ENCODE measurements at places on chromosomes 16 and 17.

DNA sequence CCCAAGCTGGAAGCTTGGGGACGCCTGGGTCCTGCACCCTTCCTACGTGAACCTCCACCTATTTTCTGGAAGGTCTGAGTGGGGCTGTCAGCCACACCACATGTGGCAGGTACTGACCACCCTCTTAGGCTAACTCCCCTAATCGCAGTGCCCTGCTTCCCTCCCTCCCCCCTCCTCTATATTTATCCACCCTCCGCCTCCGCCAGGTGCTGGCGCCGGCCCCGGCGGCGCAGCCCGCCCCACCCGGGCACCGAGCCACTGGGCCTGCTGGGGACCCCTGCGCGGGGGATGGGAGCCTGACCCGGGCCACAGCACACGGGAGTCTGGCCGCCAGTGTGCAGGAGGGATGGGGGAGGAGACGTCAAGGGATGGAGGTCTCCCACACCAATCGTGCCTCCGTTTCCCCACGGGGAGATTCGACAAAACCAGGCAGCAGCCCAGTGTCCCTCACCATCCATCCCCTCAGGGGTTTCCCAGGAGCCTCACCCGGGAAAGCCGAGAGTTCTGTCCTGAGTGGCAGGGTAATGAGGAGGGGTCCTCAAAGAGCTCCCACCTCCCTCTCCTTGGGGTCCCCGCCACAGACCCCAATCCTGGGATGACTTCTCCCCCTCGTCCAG is 1.3 kb downstream of the PLEKHH3 start:
- no peak for DNase-seq

DNA sequence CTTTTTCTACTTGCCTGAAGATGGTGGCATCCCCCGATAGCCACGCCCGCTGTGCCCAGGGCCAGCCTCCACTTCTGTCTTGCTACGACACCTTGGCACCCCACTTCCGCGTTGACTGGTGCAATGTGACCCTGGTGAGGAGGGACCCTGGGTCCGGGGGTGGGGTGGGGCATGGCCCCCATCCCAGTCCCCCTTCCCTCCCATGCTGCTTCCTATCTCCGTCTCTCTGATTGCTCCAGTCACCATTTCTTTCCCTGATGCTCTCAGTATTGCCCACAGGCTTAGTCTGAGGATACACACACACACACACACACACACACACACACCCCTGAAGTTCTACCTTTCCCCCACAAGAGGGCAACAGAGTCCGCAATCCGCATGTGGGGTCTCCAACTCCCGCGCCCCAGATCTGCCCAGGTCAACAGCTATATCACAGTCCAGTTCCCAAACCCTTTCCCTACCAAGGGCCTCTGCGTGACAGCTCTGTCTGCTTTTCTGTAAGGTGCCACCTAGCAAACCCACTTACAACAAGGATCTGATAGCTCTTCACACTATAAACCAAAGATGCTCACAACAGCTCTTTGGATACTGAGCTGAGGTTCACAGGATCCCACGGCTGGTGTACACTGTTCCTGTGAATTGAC is 3.4 kb downstream of the SGCA start:
- peak; percentile 21 for DNase-seq

- no peak for DNase-seq
Measured at GRCh38 chr16:11494029-11494428, 92.7 kb downstream of the LITAF start.

DNA sequence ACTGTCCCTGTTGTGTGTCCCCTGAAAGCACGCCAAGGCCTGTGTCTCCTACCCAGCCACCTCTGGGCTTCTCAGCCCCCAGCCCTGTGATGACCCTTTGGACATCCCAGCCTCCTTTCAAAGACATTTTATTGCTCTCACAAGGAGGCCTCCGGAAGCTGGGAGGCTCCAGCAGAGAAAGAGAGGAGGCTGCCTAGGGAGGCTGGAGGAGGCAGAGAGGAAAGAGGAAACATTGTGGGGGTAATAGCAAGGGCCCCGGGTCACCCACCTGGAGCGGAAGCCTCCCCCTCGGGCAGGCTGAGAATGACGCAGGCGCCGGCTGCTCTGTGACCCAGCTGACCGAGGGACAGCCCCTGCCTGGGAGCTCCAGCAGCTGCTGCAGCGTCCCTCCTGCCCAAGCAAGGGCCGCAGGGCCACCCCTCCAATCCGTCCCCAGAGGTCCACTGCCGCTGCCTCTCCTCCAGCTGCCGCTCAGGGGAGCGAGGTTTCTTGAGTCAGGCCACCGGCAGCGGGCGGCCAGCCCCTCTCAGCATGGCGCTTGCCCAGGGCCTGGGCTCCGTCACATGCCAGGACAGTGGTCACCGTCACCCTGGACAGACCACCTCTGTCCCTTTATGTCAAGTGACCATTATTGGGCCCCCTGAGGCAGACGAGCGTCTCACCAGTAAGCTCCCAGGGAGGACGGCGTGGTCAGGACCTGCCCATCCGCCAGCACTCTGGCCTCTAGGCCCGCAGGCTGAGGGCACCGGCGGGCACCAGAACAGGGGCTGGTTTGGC is 29.3 kb downstream of the ACTG1 start:
- DNase-seq, result no peak

GRCh38 chr16:14564861-14565687 is 65.0 kb downstream of the PARN start:
- DNase-seq, result peak; percentile 86

GRCh38 chr16:75477680-75478473 is 13.4 kb upstream of the TMEM170A start:
- no peak for DNase-seq

DNA sequence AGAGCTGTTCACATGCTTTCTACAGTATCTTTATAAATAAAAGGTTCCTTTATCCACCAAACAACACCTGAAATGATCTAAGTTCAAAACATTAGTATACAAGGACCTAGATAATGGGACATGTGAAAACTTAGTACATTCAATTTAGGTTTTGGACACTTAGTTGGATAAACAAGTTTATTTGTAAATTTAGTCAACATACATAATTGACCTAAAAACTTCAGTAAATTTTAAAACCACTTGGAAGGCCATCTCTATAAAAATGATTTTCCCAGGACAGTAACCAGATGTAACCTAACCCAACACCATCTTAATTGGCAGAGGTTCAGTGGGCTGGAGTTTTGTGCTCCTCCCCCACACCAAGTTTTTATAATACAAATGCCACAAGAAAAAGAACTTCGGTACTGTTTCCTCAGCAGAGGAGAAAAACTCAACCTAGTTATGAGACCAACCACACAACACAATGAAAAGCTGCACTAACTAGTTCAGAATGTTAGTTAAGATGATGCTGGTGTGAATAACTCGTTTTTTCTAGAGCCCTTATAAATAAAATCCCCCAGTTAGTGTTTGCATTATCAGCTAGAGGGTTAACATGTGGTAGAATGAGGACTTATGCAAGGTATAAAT is 7.2 kb upstream of the UNK start:
- no peak for DNase-seq

DNA sequence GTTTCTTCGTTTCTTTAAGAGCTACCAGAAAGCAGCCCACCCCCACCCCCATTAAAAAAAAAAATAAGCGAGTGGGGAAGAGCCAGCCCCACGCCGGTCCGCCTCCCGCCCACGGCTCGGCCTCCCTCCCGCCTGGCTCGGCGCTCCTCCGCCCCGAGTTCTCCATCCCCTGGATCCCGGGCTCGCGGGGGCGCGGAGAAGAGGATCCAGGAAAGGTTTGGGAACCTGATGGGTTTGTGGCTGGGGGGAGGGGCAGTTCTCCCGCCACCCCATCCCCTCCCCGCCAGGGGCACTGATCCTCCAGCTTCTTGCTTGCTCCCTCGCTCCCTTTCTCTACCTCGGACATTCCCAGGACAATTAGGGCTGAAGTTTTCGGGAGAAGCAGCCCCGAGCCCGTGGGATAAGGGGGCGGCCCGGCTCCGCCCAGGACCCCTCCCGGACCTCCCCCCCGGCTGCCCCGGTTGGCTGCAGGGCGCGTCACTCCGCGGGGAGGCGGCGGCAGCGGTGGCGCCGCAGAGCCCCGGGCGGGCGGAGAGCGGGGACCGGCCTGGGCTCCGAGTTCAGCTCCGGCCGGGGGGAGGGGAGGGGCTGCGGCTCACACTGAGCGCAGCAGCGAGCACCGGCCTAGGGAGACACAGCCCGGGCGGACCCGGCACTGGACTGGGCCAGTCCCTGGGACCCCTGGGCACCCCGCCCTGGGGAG is 1.0 kb upstream of the SALL1 start:
- DNase-seq, result peak; percentile 85

DNA sequence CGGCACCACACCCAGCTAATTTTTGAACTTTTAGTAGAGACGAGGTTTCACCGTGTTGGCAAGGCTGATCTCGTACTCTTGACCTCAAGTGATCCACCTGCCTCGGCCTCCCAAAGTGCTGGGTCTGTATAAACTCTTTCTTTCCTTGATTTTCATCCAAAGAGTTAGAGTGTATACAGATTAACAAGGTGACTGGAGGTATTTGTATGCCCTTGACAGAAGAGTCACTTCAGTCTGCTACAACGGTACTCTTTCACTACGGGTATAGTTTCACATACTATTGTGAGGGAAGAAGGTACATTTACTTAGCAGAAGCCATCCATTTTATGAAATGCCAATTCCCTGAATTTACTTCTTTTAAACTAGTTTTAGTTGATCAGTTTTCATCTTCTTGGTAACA is 32.5 kb downstream of the PPM1E start:
- DNase-seq, result no peak

- no peak for DNase-seq
Measured at GRCh38 chr17:59530531-59530930, 34.9 kb upstream of the DHX40 start.

DNA sequence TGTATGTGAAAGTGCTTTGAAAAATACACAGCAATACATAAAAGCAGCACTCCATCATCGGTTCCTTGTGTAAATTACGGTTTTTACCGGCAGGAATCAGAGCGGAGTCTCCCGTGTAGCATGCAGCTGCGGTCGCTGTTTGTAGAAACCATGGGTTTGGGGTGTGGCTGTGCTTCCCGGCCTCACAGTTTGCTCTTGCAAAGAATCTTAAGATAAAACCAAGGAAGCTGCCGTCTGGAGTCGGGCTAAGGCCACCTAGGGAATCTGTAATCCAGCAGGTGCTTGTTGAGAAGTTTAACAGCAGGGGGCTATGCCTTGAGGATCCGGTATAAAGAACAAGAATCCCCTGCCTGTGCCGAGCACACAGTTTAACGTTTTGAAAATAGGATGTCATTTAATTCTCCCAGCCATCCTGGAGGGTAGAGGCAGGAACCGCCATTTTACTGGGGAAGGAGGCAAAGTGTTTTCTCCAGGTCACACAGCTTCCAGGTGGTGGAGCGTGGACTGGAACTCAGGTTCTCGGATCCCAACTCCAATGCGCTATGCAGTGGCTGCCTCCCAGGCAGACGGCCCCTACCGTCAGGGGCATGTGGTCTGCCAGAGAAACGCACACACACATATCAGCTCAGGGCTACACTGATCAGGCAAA is 6.0 kb upstream of the TLCD3A start:
- no peak for DNase-seq

- no peak for DNase-seq
Measured at GRCh38 chr17:70604854-70605253, 435.5 kb downstream of the KCNJ2 start.

All from renal cortical epithelial cell (primary cell).